ENCODE measurements at places on chromosomes 3 and 15.

GRCh38 chr3:195771646-195772300 lies 40.0 kb downstream of the MUC4 start:
- DNase-seq: peak; percentile 33

GRCh38 chr3:28590860-28591259 lies 242.2 kb upstream of the AZI2 start:
- no peak for DNase-seq

- DNase-seq: no peak
These were observed 38.4 kb downstream of the TLNRD1 start for GRCh38 chr15:81038975-81039607.

DNA sequence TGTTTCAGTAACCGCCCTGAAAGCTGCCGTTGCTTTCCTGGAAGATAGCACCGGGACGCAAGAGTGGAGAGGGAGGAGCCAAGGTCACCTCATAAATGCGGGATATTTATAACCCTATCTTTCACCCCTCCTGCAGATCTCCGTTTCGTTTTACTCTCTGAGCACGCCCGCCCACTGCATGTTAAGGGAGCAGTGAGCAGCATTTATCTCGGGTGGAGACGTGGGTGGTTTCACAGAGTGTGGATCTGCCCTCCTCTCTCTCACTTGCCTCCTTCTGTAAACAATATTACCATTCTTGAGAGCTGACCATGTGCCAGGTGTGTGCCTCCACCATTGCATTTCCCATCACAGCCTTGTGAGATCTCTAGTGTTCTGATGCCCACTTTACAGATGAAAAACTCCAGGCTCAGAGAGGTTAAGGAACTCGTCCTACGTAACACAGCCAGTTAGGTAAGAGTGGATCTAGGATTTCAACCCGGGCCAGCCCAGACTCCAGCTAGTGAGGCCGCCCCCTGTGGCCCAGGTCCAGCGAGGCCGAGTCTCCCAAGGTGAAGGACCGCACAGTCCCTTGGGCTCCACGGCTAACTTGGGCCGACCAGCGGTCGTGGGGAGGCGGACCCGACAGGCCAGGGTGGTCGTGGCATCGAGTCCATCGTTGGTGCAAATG lies 16.9 kb upstream of the SEMA4B start:
- no peak for DNase-seq

DNA sequence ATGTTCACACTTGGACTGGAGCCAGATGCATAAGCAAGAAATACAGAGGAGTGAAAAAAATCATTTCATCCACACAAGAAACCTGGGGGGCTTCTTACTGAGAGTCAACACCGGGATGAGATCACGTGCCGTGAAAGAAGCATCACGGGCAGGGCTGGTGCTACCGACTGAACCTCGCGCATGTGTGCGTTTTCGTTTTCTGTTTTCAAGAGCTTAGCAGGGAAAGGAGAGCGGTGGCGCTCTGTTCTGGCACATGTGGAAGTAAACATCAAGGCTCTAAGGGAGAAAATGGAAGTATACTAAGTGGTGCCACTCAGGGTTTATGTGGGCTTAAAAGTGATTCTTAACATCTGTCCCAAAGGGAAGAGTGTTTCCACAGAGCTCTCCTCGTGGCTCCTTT lies 55.9 kb downstream of the VGLL4 start:
- DNase-seq: no peak

DNA sequence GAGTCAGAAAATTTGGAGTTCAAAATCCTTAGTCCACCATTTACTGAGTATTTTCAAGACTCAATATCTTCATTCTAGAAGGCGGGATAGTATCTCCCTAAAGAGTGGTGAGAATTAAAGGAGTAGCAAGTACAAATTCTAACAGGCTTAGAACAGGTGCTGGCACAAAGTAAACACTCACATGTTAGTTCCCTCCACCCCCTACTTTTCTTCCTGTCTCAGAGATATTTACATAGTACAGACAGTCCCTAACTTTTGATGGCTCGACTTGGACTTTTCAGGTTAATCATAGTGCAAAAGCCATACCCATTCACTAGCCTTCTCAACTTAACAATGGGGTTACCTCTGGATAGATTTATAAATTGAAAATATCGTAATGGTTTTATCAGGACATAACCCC lies 476.2 kb upstream of the RASGRP1 start:
- no peak for DNase-seq

DNA sequence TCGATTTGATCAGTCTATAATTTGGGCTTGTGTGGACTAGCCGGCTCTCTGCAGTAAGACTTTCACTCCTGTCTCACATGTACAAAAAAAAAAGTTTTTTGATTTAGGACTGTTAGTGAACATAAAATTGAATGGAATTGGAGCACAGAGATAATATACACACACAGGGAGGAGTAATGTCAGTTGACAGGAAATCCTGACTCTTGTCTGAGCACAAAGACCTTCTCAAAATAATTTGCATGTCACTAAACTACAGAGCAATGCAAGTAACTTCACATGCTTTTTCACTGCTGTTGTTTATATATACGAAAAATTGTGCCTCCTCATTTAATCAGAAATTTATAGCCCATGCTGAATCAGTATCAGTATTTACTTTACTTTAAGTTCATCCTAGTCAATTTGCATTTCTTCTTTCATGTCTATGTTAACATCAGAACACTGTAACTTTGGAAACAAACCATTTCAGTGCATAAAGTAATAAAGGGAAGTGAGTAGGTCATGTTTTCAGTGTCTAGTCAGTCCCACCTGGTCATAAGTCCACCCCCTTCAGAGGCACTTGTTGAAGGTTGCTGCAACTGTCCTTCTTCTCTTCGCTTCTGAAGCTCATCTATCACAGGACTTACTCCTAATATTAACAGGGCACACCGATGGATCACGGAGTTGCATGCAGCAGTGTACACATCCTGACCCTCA lies 115.8 kb downstream of the FBXL22 start:
- DNase-seq: no peak

DNA sequence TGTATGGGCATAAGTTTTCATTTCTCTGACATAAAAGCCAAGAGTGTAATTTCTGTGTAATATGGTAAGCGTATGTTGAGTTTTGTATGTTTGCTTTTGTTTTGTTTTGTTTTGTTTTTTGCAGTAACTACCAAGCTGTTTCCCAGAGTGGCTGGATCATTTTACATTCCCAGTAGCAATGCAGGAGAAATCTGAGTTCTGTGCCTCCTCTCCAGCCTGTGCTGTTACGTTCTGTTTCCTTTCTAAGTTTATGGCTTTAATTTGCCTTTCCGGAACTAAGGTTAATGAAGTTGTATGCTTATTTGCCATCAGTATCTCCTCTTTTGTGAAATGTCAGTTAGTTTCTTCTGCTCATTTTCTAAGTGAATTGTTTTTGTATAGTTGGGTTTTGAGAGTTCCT lies 307.8 kb downstream of the GABRG3 start:
- DNase-seq: no peak

GRCh38 chr3:45223889-45224727 lies 2.0 kb downstream of the TMEM158 start:
- DNase-seq: no peak

DNA sequence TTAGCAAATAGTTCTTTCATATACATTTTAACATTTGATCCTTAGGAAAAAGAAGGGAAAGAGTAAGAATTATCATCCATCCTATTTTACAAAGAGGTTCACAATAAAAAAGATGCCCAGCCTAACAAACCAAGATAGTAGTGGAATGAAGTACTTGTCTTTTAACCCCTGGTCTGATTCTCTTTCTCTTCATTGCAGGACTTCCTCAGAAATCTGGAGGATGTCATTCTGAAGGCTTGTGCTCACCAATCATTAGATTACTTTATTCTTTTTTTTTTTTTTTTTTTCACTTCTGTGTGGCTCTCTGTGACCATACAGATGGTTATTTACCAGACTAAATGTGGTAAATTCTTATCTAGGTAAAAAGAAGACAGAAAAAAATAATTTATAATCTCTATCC lies 7.0 kb downstream of the HDGFL3 start:
- no peak for DNase-seq

- DNase-seq: no peak
These were observed 487.6 kb downstream of the NAALADL2 start for GRCh38 chr3:175346573-175347356.

DNA sequence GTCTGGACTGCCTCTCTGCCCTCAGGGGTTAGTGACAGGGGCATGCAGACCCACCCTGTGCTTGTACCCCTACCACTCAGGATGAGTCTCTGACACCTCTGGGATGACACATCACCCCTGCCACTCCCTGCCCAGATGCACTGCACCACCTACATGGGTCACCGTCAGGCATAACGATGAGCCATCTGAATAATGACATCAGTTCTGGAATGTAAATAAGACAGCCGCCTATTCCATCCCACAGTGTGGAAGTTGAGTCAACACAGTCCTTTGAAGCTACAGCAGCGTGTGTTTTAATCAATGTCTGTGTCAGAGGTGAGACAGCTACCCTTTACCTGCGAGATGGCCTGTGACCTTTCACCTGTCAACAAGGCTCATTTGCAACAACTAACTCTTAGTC lies 268.7 kb upstream of the ARRDC4 start:
- no peak for DNase-seq

DNA sequence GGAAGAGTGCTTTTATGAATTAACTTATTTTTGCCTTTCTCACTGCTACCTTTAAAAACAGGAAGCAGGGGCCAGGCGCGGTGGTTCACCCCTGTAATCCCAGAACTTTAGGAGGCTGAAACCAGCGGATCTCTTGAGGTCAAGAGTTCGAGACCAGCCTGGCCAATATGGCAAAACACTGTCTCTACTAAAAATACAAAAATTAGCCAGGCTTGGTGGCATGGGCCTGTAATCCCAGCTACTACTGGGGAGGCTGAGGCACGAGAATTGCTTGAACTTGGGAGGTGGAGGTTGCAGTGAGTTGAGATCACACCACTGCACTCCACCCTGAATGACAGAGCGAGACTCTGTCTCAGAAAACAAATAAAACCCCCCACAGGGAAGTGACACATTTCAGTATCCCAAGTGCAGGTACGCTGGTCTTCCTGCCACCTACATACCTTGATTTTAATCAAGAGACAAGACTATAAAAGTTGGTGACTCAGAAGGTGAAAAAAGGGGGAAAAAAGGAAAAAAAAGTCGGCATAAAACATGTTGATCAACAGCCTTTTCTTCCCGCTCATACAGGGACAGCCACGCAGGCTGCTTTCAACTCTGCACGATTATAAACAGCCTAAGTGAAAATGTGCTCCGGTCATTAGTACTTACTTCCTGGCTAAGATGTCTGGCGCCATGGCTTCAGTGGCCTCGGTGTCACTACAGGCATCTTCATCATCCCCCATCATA lies 18.8 kb downstream of the PPP1R2 start:
- no peak for DNase-seq

- no peak for DNase-seq
These were observed 79.9 kb upstream of the PRR23E start for GRCh38 chr3:127112796-127113570.

GRCh38 chr15:73240866-73241499 lies 127.8 kb downstream of the HCN4 start:
- no peak for DNase-seq

- DNase-seq: no peak
These were observed 90.2 kb upstream of the TGFBR2 start for GRCh38 chr3:30516238-30516637.

GRCh38 chr15:78992416-78993256 lies 47.8 kb upstream of the CTSH start:
- no peak for DNase-seq

GRCh38 chr3:113819866-113820265 lies 18.7 kb upstream of the GRAMD1C start:
- no peak for DNase-seq

DNA sequence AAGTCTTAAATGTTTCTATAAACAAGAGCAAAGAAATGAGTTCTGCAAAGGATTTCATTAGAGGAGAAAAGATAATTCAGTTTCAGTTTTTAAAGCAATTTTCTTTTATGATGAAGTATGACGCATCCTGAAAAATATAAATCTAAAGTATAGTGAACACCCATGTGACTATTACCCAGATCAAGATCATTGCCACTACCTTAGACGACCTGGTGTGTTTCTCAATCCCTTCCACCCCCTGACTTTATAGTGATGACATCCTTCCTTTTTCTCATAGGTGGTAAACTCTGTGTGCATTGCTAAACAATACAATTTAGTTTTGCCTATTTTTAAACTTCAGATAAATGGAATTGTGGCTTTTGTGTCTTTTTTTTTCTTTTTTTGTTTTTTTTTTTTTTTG lies 8.4 kb downstream of the STT3B start:
- DNase-seq: no peak

- DNase-seq: no peak
These were observed 54.5 kb upstream of the MEX3B start for GRCh38 chr15:82100111-82100929.

- DNase-seq: peak; percentile 40
These were observed 1.8 kb downstream of the CX3CR1 start for GRCh38 chr3:39277893-39278615.

DNA sequence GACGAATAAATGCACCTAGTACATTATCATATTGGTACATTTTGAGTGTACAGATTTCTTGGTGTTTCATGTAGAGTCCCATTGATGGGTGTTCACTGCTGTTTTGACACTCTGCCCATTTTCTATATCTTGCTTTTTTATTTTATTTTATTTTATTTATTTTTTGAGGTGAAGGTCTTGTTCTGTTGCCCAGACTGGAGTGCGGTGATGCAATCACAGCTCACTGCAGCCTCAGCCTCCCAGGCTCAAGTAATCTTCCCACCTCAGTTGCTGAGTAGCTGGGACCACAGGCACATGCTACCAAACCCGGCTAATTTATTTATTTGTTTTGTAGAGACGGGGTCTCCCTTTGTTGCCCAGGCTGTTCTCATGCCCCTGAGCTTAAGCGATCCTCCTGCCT lies 44.2 kb downstream of the DNAJC13 start:
- DNase-seq: no peak

DNA sequence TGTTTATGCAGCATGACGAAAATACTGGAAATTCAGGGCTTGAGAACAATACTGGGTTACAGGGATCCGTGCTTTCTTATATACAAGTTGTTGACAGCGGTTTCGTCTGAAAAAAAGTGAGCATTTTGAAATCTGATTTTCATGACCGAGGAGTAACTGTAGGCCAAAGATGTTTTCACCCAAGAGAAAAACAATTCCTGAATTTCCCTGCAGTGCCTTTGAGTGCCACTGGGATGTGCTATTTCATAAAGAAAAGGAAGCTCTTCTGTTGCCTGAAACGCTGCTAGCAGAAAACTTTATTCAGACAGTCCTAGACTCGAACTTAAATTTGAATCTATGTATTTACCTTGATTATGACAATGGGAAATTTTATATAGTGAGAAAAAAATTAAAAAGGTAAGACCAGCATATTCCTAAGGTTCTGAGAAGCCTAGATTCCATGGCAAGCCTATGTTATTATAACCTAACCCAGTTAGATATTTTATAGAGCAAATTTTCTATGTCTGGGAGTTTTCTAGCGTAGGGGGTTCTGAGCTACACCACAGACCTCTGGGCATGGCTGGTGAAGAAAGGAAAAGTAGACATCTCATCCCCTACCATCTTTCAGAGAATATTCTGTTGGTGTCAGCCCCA lies 30.2 kb downstream of the KCNAB1 start:
- DNase-seq: no peak

GRCh38 chr3:177123822-177124221 lies 73.5 kb downstream of the TBL1XR1 start:
- no peak for DNase-seq

Data from left forelimb (tissue), 1 donor.